GM12878 (cell line): ENCODE measurements at places on chromosomes 3 and 15. TPM values are rescaled to one million over a fixed set of nuclear protein-coding genes. Genes with fewer than 3 reads are reported as not detected.

DNA sequence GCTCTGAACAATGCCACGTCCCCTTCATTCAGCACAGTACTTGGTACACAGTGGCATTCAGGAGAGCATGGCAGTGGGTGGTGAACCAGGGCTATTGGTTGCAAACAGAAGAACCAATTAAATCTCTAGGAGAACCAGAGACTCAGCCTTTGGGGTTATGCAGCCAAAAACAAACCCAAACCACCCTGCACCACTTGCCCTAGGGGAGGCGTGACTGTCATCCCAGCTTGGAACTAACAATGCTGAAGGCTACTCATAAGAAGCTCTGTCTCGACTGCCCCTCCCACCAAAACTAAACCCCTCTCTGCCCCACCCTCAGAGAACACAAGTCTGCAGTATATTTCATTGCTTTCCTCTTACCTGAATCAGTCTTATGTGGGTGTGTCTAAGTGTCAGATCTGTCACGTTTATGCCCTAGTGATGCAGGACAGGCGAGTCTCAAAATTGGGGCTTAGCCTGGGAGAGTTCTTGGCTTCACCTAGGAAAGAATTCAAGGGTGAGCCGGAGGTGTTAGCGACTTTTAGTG is 15.2 kb upstream of the KLHL40 start:
- no peak for DNase-seq

The TLR9 gene
- total RNA-seq: 4.8 and 6.9 TPM in 2 replicates

DNA sequence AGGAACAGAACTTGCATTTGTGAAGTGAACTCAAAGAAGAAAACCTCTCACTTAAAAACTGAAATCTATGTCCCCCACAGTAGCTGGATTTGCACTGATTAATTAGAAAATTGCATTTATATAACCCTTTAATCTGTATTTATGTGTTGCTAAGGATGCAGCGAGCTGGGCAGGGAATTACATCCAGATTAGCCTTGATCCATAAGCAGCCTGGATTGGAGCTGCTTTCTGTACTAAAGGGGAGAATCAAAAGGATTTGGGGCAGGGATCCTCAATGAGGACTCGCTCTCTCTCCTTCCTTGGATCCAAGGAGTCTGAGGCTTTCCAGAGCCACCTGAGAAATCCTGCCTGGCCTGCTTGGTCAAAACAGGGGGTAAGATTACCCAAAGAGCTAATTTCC is 125.9 kb downstream of the TLE3 start:
- DNase-seq: no peak

- no peak for DNase-seq
These were observed 1.3 kb downstream of the LEO1 start for GRCh38 chr15:51970132-51970817.

GRCh38 chr15:88020806-88021205 is 235.7 kb downstream of the NTRK3 start:
- no peak for DNase-seq

DNA sequence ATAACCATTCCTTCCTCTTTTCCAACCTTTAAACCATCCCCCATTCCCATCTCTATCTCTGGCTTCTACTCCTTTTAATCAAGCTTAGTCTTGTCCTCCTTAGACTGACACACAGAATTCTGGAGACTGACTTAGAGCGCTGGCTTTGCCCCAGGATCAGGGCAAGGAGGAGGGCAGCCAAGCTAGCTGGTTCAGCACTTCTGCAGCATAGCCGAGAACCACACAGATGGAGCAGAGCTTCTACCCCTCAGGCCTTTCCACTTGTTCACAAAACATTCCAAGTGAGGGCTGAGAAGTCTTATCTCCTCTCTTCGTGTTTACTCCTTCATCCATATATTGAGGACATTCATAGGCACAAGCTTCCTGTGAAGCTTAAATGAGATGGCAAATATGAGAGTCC is 246.5 kb upstream of the PEX5L start:
- DNase-seq: no peak

DNA sequence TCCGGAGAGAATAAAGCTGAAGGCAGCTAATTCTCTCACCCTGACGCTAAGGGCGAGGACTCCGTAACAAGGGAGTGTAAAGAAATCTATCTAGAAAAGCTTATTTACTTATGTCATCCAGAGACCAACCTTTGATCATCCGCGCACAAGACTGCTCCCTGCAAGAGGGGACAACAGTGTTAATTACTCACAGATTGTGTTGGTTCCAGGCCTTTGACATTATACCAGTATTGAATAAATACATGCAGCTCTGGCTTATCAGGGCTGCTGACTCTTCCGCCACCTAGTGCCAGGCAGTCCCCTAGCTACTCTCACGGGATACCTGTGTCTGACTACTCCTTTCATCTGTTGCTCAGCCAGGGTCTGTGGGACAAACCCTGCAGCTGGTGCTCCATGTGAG is 211.7 kb downstream of the DTWD1 start:
- no peak for DNase-seq

- DNase-seq: no peak
These were observed 111.4 kb upstream of the ZBED2 start for GRCh38 chr3:111706527-111706926.

The TMCO5A gene
- not detected in 2 replicates for total RNA-seq

The GRM7 gene
- total RNA-seq: not detected in 2 replicates

The ACAN gene
- not detected in 2 replicates for total RNA-seq

The MST1R gene
- total RNA-seq: 2.3 and 3.0 TPM in 2 replicates

GRCh38 chr15:60421544-60421943 is 23.8 kb upstream of the ANXA2 start:
- no peak for DNase-seq

The TERC gene
- 11.1 and 13.7 TPM in 2 replicates for total RNA-seq

GRCh38 chr3:149736953-149737205 is 15.4 kb downstream of the COMMD2 start:
- no peak for DNase-seq

The SLC27A2 gene
- 0.38 and 0.64 TPM in 2 replicates for total RNA-seq

DNA sequence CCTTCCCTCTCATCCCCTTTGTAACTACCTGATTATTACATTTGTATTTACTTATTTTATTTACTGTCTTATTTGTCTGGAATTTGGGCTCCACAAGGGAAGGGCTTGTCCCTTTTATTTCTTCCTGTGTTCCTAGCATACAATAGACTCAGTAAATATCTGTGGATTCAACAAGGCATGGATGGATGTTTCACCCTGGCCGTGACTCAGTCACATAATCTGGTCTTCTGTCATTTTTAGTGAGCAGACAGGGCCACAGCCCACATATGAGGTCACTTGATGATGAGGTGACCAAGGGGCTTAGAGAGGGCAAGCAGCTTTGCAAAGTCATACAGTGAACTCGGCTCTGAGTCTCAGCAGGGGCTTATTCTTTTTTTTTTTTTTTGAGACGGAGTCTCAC is 7.8 kb upstream of the DAG1 start:
- no peak for DNase-seq

- no peak for DNase-seq
These were observed 69.0 kb upstream of the LPP start for GRCh38 chr3:188084752-188085583.

The STAC gene
- not detected in 2 replicates for total RNA-seq

DNA sequence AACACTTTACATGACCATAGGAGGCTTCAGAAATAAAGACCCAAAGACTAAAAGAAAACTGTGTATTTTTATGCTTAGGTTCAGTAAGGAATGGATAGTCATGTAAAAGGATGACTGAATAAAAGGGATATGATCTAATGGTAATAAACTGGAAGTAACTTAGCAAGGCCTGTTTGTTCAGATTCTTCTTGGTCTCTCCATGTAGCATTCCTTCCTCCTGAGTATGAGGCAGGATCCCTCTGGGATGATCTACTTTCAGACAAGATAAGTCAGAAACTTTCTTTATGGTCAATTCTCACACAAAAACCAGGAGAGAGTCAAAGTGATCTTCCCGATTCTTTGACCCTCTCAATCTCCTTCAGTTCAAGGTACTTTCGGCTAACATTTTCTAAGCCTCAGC is 340.8 kb upstream of the DCBLD2 start:
- no peak for DNase-seq

DNA sequence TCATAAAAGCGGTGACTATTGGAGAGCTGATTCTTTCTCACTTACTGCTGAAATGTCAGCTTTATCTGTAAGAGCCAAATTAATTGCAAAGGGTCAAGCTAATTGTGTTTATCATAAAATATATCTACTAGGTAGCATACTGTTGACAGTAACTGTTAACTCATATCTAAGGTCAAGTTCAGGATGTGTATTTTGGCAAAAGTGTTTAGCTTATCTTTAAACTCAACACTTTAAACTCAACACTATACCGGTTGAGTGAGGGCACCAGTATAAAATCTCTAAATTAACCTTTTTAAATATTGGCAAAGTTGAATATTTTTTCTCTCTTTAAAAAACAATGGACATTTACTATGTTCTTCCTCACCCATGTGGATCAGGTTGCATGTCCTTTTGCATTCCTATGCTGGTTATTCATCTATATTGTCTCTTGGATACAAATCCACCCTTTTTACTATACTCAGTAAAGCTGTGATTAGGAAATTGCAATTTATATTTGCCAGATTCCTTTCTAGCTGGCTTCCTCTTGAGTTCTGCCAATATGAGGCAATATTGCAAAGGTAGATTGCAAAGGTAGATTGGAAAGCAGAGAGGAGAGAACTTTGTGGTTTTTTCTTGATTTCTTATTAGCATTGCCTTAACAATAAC is 344.6 kb upstream of the DCBLD2 start:
- DNase-seq: no peak

GRCh38 chr3:189827108-189827507 is 195.9 kb downstream of the TP63 start:
- DNase-seq: no peak

GRCh38 chr3:73808862-73809509 is 184.2 kb upstream of the PDZRN3 start:
- no peak for DNase-seq

- DNase-seq: no peak
These were observed 175.1 kb downstream of the NFKBIZ start for GRCh38 chr3:102024270-102024904.

The STRC gene
- 0.16 and 0.28 TPM in 2 replicates for total RNA-seq
